T-cell (primary cell): ENCODE measurements at places on chromosomes 13 and 19. TPM values are rescaled to one million over a fixed set of nuclear protein-coding genes. Genes with fewer than 3 reads are reported as not detected.

DNA sequence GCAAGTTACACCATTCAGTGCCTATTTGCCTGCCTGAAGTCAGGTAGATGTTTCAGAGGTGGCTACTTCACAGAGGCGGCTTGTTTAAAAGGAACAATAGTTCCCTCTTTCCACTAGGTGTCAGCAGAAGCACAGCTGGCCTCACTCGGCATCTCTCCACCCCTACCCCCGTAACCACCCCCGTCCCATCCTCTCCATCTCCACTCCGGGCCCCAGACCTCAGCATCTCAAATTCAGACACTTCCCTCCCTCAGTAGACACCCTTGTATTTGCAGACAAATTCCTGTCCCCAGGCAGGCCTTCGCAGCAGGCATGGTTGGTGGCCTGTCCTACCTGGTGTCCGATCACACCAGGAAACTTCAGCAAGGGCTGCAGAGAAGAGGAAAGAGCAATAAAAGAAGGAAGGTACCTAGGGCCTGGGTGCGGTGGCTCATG, 9.1 kb upstream of the DPP9 start:
- DNase-seq = peak; percentile 50

DNA sequence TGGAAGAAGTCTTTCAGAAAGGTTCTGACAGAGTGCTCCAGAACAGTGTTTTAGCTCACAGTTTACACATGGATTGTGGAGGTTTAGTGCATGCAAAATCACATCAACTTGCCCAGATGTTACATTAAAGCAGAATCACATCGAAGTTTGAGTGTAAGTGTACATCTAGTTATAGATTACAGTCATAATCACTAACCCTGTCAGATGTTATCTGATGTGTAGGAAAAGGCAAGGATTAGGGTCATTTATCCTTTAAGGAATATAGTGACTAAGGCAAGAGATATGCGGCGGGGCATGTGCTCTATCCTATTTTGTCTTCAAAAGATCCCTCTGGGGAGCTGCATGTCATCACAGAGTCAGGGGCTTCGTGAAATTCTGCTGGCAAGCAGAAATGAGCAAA, 66.9 kb downstream of the CYSLTR2 start:
- no peak for DNase-seq

DNA sequence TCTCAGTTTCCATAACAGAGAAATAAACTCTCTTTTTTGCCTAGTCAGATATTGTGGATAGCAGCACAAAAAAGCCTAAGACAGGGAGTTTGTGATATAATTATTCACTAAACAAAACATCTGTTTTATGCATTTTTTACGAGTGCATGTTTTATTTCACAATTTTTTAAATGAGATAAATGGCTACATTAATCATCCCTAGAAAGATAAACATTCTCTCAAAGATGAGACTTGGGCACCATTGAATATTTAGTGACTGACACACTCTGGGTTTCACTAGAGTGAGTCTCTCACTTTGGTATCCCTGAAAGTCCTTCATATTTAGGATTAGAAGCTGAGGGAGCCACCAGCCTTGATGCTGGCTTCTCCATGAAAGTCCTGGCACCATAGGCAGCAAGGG, 74.3 kb upstream of the LRCH1 start:
- DNase-seq = no peak

DNA sequence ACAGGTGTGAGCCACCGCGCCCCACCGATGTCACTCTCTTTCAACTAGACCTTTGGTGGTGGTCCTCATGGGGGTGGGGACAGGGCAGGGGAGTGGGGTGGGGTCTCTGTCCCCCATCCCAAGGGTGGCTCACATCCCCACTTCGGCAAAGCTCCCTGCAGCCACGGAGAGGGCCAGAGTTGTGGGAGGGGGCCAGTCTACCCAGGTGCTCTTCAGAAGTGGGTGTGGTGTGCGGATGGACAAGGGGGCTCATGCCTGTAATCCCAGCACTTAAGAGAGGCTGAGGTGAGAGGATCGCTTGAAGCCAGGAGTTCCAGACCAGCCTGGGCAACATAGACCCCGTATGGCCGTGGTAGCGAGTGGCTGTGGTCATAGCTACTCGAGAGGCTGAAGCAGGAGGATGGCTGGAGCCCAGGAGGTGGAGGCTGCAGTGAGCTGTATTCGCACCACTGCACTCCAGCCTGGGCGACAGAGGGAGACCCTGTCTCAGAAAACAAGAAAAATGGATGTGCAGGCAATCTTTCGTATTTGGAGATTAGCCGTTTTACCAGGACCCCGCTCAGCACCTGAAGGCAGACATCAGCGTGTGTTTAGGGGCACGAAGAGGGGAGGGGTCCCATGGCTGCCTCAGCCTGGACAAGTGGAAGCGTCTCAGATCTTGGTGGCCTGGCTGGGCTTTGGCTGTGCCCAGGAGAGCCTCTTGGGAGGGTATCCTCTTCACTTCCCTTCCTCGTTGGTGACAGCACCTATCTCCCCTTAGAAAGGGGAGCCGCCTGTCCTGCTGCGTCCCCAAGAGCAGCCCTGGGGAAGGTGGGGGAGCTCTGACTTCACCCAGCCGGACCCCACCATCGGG, 846 bp downstream of the TGFBR3L start:
- DNase-seq = no peak

DNA sequence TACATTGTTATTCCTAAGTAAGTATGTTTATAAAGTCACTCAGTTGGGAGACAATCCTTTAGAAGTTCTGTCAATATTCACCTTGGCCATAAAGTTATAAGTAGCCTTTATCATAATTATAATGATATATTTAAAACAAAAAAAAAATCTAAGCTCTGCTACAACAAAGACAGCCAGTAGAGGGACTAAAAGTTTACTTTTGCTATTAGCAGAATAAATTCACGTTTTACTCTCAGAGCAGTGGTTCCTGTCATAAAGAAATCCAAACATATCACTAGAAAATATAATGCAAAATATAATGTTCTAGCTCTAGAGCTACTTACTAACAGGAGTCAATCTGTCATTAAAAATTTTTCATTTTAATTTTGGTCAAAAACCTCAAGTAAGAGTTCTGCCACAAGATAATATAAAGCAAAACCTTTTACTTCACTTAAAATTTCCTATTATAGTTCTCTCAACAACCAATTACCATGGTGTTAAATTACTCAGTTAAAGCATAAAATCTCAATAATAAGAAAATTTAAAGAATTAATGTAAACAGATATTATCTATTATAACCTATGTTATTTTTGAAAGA, 17.7 kb downstream of the INTS6 start:
- no peak for DNase-seq

- no peak for DNase-seq
These were observed 6.5 kb downstream of the BRME1 start for GRCh38 chr19:13899393-13899792.

- DNase-seq = no peak
These were observed 1.7 kb downstream of the ITM2B start for GRCh38 chr13:48234566-48235340.

- no peak for DNase-seq
These were observed 47.9 kb upstream of the INTS6 start for GRCh38 chr13:51500687-51501086.

- DNase-seq = no peak
These were observed 427.9 kb downstream of the ZNF536 start for GRCh38 chr19:30799865-30800755.

- no peak for DNase-seq
These were observed 52.4 kb upstream of the UBL3 start for GRCh38 chr13:29902632-29903305.

GRCh38 chr13:98877466-98877865, 100.4 kb downstream of the DOCK9 start:
- no peak for DNase-seq

DNA sequence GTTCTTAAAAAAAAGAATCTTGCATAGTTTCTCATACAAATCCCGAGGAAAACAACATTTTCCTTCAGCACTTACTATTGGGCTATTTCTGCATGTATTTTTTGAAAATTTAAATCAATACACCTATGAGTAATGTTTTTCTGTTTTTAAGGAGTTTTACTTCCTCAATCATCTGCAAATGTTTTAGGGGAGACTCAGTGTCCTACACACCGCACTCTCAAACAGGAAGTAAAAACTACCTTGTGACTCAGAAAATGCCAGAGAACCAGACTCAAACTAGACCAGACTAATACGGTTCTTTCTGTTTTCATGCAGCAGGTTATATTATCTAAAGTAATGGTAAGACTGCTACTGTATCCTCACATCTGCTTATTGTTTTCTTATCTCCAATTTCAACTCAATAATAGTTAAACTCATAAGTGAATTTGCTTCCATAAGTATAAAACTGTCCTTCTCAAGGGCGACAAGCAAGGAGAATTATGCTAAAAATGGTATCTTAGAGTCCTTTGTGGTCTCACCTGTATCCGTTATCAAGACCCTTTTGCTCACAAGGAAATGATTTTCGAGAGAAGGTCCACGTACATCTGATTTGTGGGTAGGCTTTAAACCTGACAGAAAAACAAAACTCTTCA, 52.5 kb downstream of the FLT3 start:
- DNase-seq = no peak

- no peak for DNase-seq
These were observed 15.3 kb downstream of the NACC1 start for GRCh38 chr19:13133241-13133870.

DNA sequence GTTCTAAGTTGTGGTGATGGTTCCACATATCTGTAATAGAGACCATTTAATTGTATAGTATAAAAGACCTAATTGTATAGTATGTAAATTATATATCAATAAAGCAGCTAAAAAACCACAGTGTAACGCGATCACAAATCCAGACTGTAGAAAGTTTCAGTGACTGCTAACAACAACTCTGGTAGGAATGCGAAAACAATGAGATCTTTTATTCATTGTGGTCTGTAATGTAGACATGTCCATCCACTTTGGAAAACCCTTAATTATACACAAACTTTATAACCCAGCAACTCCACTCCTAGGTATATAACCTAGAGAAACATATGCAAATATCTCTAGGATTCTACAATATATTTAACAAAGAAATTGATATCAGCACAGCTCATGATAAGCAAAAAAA, 549.5 kb downstream of the SLITRK1 start:
- DNase-seq = no peak

GRCh38 chr19:45245826-45246225, 619 bp upstream of the EXOC3L2 start:
- no peak for DNase-seq

DNA sequence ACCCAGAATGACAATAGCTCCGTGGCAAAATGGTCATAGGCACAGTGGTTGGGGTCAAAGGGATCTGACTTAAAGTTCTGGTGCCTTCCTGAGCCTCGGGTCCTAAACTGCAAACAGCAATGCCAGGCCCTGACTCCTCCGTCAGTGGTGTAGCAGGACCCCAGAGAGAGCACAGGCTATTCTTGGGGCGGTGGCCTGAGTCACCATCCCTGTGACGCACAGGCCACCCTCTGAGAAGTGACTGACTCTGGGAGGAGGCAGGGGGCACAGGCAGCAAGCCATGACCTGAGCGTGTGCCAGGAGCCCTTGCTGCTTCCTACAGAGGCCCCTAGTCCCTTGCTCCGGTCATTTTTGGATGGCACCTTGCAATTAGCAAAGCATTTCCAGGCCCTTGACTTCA, 18.7 kb downstream of the PLVAP start:
- no peak for DNase-seq

GRCh38 chr13:113758651-113759524, at the start of gene TMEM255B:
TSS of gene TMEM255B (plus strand) at chr13:113759226. CDS start at chr13:113759270, 44 bp downstream.
- DNase-seq = peak; percentile 56

- DNase-seq = peak; percentile 73
These were observed 57.1 kb downstream of the ZNF568 start for GRCh38 chr19:36973021-36973843.

- DNase-seq = no peak
These were observed at the start of gene SLC10A2 for GRCh38 chr13:103066079-103066780. TSS of gene SLC10A2 (minus strand) at chr13:103066417. CDS start at chr13:103066249, 168 bp downstream.

DNA sequence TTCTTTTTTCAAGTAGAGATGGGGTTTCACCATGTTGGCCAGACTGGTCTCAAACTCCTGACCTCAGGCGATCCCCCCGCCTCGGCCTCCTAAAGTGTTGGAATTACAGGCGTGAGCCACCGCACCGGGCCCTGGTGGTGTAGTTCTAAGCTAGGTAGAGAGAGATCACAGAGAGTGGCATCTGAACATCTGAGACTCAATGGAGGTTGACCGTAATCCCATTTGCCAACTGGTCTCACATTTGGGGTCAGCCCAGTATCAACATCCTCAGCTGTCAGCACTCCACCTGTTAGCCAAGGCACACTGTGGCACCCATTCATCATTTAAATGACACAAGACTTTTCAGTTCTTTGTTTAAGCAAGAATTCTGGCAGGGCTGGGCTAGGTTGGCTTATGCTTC, 8.1 kb downstream of the SELENOW start:
- no peak for DNase-seq

- no peak for DNase-seq
These were observed 407 bp upstream of the ZNF440 start for GRCh38 chr19:11813703-11814028.

Gene LAIR1
- 59.3 TPM for total RNA-seq

Gene C19orf38
- 1.8 TPM for total RNA-seq

Gene EDDM13
- total RNA-seq = not detected

Gene CGB8
- total RNA-seq = not detected

Gene TPTE2
- total RNA-seq = not detected

Gene CA11
- total RNA-seq = 8.0 TPM
